Retina (tissue), 1 donor: ENCODE measurements at places on chromosomes 3 and 15.

DNA sequence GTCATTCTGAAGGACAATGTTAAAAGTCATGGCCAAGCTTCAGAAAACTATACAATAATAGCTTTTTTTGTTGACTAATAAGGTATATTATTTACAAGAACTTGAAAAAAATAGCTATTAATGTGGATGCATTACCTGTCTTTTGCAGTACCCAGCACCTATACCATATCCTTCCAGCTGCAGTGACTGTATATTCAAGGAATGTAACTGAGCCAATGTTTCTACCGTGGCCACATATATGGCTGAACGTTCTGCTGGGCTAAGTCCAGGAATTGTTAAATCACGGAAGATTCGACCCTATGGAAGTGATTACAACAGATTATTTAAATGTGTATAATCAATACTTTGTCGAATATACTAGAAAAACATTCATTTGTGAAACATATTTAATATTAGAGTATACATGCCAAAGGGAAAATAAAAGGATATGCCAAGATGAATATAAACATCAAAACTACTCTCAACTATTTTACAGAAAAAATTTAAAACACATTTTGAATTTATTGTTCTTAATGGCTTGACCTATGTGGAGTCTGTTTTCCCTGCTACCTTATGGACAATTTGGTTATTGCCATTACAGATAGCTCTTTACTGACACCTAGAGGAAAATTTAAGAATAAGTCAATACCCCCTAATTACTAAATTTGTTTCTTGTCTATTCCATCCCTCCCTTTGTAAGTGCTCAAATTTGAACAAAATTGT lies 17.6 kb downstream of the ACAD11 start:
- DNase-seq, result no peak

GRCh38 chr3:96970211-96970610 lies 155.8 kb downstream of the EPHA6 start:
- DNase-seq, result no peak

DNA sequence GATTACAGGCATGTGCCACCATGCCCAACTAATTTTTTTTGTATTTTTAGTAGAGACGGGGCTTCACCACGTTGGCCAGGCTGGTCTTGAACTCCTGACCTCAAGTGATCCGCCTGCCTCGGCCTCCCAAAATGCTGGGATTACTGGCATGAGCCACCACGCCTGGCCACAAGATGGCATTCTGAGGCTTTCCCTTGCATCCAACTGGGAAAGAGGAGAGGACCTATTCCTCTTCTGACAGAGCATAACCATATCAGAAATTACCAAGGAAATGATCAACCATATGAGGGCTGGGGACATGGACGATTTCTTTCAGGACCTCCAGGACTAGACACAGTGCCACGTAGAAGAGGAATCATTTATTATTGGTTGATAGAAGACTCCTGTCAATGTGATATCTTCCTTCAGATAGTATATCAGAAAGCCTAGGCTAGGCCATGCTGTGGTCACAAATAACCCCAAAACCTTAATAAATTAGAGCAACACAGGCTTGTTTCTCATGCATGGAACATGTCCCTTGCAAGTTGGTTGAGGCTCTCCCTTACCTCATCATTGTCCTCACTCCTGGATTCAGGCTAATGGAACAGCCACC lies 372.3 kb upstream of the IL12A start:
- DNase-seq, result no peak

DNA sequence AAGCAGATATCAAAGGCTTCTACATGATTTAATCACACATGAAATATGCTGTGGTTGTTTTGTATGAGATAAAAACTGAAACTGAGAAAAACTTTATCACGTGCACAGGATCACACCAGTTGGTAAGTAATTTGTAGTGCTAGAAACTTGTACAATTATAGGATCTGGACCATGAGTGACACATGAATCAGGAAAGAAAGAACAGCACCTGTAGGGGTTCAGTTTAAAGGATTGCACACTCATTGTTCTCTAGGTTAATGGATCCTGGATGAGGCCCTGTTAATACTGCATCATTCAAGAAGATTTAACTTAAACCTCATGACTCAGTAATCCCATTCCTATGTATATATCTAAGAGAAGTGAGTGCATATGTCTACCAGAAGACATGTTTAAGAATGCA lies 87.9 kb downstream of the STT3B start:
- no peak for DNase-seq

- DNase-seq, result peak; percentile 71
Measured at GRCh38 chr3:52851348-52851747, 16.5 kb upstream of the MUSTN1 start.

DNA sequence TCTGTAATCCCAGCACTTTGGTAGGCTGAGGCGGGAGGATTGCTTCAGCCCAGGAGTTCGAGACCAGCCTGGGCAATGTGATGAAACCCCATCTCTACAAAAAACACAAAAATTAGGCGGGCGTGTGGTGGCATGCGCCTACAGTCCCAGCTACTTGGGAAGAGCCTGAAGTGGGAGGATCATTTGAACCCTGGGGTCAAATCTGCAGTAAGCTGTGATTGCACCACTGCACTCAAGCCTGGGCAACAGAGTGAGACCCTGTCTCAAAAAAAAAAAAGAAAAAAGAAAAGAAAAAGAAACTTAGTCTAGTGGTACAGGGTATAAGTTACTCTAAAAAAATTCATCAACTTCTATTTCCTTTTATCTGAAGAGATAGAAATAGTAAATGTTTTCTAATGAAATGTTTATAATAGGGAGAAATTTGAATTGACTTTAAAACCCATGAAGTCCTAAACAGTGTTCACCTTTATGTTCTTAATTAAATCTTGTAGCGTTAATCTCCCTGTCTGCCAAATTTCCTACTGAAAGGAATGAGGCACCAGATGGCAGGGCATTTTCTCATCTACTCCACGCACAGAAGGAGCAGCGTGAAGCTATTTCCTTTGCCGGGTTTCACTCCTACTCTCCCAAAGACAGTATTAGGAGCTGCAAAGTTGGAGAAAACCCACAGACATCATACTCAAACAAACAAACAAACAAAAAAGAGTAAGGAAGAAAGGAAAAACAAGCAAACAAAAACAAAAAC lies 1.9 kb downstream of the PCLAF start:
- no peak for DNase-seq

DNA sequence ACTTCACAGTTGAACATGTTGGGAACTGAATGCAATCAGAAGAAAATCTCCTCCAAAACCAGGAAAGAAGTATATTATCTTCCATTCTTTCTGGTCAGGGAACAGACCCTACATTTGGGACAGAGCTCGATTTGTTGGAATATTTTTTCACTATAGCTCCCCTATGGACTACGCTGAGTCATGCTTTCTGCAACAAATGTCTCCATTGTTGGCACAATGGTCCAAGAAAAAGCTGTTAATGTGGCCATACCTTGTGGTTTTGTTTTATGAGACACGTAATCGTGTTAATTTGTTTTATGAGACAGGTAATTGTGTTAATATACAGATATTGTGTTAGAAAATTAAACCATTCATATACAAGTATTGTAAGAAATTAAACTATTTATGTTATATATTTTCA lies 101.4 kb downstream of the TGFBR2 start:
- no peak for DNase-seq

DNA sequence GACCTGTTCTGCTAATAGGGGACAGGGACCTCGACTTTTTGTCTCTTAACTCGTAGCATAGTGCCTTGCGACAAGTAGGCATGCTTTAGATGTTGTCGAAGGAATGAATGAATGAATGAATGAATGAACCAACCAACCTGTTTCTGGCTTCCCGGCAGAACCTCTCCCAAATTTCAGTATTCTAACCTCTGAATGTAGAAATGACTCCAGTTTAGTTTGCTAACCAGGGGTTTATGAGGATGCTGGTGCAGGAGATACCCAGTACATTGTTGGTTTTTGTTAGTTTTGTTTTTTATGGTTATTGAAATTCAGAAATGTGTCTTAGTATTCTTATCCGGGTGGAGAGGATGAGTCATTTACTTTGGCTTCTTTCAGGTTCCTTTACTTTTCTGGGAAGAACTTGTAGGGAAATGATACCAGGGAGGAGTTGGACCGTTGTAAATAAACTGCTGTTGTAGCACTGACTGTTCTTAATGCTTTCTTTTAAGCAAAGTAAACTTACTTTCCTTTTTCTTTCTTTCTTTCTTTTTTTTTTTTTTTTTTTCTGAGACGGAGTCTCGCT lies 29.6 kb upstream of the EHHADH start:
- DNase-seq, result no peak

- DNase-seq, result peak; percentile 71
Measured at GRCh38 chr15:101121511-101122090, 130.2 kb downstream of the CHSY1 start.

DNA sequence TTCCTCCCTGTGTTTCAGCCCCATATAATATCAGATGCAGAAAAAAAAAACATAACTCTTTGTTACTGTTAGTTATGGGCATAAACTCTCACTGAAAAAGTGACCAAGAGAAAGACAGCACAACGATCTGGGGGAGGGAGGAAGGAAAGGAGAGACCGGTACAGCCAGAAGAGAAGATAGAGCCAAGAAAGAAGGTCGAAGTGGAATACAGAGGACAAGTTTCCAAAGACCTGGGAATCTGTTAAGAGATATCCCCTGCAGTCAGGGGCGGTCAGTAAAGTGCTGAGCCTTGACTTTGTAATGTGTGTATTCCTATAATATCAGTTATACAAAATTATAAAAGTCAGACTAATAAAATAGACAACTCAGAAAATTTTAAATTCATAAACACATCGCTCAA lies 3.3 kb downstream of the ALDH1A2 start:
- no peak for DNase-seq

DNA sequence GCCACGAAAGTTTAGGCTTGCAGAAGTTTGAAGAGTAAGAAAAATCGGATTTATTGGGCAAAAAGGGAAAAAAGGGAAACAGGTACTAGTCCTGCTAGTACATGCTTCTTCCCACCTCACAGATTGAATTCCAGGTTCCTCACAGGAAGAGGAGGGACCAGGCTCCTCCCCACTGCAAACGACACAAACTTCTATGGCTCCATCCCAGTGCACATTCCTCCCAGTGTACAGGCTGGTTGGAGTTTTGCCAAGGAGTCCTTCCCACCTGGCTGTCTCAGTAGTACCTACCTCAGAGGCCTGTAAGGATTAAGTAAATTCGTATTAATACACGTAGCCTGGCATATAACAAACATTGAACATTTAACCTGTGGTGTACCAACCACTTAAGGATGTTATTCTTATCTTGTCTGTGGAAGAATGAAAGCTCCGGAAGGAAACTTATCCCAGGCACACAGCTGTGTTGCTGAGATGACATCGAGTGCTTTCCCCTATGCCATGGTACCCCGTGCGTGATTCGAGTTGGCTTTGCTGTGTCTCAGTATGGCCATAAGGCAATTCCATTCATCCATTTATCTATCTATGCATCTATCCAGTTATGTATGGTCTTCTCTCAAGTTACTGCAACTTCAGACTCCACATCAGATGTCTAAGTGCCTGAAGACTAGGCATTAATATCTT lies 294.3 kb downstream of the LRTM1 start:
- DNase-seq, result no peak

- DNase-seq, result no peak
Measured at GRCh38 chr3:140842984-140843649, 98.5 kb upstream of the SLC25A36 start.

- peak; percentile 25 for DNase-seq
Measured at GRCh38 chr3:89314454-89315098, 207.2 kb downstream of the EPHA3 start.

DNA sequence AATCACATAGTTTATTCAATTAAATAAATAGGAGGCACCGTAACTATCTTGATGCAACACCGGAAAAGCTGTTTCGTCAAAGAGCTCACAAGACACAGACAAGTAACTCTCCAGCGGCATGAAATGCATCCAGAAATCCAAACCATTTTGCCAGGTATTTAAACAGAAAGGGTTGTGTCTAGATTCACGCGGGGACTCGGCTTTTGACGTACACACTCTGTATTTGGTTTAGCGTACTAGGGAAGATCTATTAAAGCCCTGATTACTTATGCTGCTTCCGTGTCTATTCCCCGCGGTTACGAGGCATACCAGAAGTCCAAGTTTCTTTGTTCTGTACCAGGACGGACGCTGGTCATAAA lies 718 bp downstream of the BNIP2 start:
- DNase-seq, result no peak

GRCh38 chr3:82186017-82186416 lies 424.6 kb upstream of the GBE1 start:
- DNase-seq, result no peak

DNA sequence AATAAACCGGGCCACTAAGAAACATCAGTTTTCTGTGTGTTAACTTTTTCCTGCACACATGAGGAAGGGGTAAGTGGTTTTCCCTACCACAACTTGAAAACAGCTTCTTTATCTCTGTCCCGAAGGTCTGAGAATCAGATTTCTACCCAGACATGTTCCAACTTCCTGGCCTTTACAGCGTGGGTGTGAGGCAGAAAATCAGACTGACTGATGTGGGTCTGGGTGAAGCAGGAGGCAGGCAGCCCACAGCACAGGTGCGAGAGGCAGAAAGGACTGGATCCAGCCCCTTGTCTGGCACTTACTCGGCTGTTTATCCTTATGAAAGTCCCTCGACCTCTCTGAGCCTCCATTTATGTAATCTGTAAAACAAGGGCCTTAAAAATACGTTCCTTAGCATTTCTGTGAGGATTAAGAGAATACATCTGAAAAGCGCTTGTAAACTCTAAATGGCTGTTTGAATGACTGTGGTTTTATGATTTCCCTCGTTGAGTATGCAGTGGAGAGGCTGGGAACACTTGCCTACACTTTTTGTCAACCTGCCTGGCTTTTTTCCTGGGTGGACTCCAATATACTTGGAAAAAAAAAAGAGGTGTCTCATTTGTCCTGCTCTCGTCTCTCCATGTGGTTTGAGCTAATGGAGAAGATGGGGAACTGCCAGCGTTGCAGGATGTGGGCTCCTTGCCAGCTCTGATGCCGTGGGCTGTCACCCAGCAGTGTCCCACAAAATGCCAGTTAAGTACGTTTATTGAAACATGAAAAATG lies 3.1 kb downstream of the AGBL1 start:
- DNase-seq, result no peak

- no peak for DNase-seq
Measured at GRCh38 chr3:108096532-108097321, 5.9 kb upstream of the CD47 start.

DNA sequence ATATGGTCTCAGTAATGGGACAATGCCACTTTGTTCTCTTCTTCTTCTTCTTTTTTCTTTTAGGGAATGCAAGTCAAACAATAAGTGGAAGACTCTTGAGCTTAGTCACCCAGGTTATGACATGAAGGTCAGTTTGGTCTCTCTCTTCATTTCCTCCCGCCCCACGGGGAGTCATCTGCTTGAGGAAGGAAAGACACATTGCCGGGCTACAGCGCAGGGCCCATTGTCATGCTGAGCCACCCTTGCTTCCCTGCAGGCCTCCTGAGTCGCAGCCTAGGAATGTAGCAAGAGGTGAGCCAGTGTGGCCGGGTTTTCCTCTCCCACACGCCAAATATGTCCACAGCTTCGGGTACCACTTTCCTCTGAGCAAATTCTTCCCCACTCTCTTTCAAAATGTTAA lies 47.6 kb downstream of the RAP2B start:
- no peak for DNase-seq
